Esophagus squamous epithelium (tissue), 5 donors: ENCODE measurements at places on chromosomes 16 and 17.

DNA sequence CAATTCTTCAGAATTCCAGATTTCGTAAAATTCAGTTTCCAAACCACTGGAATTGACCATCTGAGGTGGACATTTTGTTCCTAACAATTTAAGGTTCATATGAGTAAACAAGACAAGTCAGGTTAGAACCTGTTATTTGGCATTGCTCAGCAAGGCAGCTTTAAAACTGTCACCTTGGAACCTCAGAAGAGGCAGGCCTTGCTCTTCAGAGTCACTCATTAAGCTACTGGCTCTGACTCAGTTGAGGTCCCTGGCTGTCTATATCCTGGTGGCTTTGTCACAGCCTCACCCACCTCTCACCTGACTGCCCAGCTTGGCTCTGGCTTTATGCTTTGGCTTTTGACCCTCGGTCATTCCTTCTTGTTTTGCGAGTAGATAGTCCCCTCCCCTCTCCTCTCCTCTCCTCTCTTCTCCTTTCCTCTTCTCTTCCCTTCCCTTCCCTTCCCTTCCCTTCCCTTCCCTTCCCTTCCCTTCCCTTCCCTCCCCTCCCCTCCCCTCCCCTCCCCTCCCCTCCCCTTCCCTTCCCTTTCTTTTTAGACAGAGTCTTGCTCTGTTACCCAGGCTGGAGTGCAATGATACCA lies 238.4 kb downstream of the SHISA9 start:
- DNase-seq, result no peak

- DNase-seq, result no peak
These were observed 9.5 kb downstream of the ALOX15 start for GRCh38 chr17:4631836-4632580.

DNA sequence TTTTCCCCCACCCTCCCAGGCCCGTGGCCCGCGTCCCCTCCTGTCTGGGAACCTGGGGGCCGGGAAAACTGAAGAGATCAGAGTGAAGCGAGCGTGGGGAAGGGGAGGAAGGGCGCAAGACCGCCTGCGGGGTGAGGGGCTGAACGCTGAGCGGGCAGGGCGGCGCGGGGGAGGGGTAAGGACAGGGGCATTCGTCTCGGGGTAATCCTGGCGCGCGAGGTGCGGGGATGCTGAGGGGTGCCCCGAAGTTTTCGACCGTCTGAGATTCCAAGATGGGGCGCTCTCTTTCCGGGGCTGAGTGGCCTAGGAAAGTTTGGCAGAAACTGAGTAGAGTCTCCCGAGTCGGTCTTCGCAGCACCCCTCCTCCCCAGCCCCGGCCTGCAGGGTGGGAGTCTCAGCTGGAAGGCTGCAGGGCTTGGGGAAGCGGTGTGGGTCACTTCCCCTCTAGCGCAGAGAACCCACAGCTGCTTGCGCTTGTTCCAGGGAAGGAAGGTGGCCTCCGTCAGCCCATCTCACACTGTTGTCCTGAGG lies 555 bp downstream of the TTYH2 start:
- no peak for DNase-seq

GRCh38 chr17:61401389-61402072 lies 1.9 kb downstream of the TBX2 start:
- DNase-seq, result no peak

DNA sequence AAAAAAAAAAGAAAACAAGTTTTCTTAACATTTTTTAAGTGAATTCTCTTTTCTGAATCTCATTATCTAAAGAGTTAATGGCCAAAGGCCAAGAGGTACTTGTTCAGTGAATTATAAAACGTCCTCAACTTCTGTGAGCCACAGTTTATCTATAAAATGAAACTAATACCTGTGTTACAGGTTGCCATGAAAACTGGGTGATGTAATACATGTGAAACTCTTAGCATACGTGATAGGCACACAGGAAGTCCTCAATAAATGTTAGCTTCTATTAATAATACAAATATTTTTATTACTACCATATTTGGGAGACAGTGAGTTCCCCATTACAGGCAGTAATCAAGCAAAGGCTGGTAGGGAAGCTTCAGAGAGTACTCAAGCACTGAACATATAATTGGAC lies 13.5 kb upstream of the INPP5K start:
- DNase-seq, result no peak

DNA sequence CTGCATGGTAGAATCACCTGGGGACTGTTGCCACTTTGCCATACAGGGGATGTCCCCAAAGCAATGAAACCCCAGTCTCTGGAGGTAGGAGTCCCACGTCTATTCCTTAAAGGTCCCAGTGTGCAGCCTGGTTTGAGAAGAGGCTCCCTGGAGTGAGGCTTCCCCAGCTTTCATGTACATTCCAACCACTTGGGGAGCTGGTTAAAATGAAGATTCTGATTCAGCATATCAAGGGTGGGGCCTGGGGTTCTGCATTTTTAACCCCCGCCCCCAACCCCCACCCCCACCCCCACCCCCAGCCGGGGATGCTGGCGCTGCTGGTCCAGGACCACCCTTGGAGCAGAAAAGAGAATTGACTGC lies 241.2 kb downstream of the FOXL1 start:
- DNase-seq, result no peak

- no peak for DNase-seq
These were observed 9.8 kb downstream of the SLC38A10 start for GRCh38 chr17:81285179-81285878.

GRCh38 chr17:80261159-80261894 lies 675 bp downstream of the RNF213 start:
- no peak for DNase-seq

GRCh38 chr16:17409894-17410293 lies 60.9 kb downstream of the XYLT1 start:
- no peak for DNase-seq

DNA sequence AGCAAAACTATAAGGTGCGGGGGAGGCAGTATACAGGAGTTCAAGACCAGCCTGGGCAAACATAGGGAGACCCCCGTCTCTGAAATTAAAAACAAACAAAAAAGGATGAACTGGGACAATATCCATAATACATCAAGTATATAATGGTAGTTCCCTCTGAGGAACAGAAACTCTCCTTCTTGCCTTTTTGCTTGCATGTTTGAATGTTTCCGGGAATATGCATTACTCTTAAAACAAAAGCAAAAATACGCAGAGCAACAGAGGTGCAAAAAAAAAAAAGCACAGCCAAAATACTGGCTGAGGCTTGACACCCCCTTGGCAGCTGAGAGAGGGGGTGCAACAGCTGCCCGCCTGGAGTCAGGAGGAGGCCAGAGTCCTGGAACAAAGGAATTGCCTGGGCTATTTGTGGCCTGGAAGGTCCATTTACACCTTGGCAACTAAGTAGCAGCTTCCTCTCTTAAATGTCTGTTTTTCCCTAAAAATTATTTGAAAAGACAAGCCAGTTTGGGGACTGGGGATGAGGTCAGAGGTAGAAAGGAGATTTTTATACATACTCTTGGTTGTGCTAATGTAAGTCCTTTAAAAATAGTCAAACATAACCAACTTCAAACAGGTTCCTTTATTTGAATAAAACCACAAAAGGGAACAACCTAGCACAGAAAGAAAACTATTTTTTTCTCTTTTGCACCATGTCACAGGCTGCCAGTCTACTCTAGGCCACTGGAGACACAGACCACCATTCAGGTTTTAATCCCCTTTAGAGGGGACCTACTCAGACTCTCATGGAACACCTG lies 19.5 kb downstream of the USP7 start:
- DNase-seq, result no peak

DNA sequence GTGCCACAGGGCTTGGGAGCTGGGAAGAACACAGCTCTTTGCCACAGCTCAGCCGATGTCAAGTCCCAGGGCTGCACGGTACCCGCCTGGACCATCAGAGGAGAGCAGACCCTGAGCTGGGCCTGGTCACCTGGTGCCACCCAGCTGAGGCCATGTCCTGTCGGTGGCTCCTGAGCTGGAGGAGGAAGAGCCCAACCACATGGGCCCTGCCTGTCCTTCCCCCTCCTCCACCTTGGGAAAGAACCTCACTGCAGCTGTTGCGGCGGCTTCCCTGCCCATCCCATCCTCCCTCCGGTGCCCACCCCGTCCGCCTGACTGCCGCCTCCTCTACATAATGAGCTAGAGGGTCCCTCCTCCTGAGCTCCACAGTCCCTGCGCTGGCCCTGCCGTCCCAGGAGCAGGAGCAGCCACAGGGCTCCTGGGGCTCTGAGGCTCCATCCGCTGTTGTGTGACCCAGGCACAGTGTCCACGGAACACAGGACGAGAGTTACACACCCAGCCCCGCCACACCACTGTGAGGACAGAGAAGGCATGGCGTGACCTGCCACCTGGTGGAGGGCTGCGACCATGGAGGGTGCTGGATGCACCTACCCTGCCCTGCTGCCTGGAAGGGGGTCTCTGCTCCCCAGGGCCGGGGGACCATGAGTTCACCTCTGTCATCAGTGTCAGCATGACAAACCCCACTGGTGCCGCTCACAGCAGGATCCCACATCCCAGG lies 21.4 kb upstream of the CHMP6 start:
- no peak for DNase-seq

DNA sequence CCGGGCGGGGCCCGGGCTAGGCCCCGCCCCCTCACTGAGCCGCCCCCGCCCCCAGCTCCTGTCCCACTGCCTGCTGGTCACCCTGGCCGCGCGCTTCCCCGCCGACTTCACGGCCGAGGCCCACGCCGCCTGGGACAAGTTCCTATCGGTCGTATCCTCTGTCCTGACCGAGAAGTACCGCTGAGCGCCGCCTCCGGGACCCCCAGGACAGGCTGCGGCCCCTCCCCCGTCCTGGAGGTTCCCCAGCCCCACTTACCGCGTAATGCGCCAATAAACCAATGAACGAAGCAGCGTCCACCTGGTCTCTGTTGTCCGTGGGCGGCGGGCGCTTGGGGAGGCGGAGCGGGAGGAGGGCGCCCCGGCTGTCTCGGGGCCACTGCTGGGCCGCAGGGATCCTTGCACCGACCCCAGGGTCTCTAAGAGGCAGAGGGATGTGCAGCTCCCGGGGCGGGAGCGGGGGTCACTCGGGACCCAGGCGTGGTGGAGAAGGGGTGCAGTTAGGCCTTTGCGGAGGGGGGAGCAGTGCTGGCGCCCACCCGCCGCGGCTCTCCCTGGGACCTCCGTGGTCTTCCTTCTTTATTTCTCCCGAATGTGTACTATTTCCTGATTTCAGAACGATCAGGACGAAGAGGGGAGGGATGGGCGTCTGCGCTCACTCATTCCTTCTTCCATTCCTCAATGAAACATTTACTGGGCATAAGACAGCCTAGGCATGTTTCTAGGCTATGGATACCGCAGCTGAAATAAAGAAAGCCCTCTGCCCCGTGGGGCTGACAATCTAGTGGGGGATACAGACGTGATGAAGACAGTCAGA lies 2.0 kb downstream of the HBZ start:
- DNase-seq, result no peak

GRCh38 chr17:78839235-78839761 lies 1.3 kb downstream of the USP36 start:
- no peak for DNase-seq

GRCh38 chr16:1674306-1674705 lies 3.8 kb upstream of the JPT2 start:
- no peak for DNase-seq

DNA sequence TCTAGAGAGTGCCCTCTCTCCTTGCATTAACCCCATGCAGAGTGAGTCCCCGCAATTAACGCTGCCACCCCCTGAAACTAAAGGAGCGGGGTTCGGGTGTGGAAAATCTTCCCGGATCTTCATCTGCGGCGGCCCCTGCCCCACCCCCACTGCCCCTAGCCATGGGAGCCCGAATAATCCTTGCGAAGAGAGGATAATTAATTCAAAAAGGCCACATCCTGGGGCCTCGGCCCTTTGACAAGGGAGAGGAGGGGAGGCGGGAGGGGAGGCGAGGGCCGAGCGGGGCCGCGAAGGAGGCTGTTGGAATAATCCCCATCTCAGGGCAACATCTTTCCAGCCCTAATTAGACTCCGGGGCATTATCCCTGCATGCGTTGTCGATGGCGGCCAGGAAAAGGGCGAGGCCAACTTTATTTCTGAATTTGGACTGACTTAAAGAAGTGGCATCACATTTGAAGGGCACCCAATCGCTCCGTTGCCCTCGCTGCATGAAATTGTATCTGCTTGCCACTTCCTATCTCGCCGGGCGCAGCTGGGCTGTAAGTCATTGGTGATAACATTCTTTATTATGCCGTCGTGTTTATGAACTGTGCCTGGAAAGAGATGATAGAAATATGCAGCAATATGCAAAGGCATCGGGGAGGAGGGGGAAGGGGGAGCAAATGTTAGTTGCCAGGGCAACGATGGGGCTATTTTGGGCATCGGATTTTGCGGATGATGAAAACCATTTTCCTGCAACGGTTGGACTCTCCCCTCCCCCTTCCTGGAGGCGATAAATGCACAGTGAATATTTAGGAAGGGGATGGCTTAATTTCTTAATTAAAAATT lies 387.1 kb upstream of the TNRC6C start:
- DNase-seq, result no peak

DNA sequence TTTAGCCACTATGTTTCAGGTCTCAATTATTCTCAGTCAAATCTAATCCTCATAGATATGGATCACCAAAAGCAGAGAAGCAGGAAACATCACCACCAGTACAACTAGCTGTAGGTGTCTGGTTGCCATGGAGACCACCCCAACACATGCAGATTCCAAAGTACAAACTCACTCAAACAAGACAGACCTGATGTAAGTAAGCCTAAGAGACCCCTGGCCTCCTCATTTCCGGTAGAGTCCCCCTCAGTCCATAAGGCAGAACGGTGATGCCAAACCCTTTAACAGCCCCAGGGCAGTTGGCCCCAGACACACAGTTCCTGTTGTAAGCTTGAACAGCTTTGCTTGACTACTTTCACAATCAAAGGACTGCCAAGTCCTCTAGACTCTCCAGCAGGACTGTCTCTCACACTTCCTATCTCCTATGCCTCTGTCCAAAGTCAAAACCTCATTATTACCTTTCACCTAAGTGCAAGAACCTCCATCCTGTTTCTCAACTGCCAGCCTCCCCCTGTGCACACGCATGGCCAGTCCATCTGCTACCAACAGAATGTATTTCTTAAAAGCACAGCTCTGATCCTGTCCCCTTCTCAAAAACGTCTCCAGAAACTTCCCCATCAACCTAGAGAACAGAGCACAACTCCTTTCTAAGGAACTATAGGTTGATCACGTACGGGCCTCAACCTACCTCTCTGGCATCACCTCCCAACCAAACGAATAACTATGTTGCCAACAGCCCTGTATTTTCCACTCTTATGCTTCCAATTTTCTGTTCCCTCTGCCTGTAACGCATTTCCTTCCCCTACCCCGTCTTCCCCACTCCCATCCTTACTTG lies 23.9 kb downstream of the SLC39A11 start:
- no peak for DNase-seq

DNA sequence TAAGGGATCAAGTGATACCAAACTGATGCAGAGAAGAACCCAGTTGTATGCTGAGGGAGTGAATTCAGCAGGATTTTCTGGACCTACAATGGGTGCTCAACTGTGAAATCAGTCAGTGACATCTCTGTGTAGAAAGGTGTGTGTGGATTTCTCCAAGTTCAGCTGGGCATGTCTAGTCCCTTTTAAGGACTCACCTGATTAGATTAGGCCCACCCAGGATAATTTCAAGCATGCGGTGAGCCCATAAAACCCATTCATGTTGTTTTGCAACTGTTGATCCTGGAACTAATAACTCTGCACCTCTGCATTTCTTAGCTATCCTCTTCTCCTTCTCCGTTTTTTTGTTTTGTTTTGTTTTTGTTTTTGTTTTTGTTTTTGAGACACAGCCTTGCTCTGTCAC lies 35.1 kb upstream of the DNAJA2 start:
- no peak for DNase-seq
